GM13977 (cell line): ENCODE measurements at places on chromosomes 12 and 14.

DNA sequence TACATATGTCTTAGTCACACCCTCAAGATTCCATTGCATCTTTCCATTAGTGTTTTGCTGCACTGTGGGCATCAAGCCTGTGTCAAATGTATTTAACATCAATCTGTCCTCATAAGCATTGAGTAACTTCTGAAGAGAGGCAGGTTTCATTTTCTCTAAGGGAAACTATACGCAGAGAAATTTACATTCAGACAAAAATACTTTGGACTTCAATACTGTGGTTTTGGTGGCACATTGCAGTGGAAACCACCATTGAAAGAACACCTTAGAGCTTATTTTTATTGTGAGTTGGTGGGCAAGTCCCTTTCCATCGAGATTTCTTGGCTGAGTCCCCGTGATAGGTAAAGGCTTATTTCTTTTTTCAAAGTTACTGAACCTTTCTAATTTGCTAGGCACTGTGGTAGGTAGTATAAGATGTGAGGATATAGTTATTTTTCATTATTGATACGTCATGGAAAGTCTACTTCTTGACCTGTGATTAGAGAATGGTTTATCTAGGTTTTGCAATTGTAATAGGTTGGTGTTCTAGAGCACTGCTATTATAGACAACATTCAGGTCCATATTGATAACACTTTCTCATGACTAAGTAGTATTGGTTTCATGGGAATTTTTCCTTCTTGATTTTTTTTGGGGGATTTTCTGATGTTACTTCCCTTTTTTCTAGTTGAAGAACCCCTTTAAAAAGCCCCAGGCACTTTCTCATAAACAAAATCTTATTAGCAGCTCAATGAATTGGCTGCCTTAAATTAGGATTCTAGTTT is 81.9 kb downstream of the CFAP54 start:
- peak; percentile 27 for DNase-seq

DNA sequence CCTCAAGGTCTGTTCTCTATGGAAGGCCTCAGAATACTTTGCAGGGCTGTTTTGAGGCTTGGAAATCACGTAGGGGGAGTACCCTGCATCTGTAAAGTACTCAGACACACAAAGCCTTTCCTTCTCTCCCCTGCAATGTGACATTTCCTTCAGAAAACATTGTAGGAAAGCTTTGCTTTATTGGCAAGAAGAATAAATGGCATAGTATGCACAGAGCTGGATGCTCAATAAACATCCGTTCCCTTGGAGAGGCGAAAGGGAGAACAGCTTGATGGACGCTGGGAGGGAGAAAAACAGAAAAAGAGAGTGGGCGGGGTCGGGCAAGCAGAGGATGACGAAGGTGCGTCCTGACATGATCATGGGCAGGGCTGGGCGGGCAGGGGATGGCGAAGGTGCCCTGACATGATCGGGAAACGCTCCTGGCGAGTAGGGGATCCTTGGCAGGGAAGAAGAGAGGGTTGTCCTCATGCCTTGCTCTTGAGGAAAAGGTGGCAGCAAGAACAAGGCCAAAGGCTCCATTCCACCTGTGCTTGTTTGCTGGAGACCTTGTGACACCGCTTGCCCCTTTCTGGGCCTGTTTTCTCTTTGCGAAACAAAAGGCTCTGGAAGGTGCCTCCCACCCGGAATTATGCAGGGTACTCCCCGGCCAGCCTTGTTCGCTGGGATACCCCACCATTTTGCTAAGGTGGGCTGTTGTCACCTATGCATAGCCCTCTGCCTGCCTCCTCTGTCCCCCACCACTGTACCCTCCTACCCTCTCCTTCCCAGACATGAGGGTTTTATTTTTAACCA is 21.1 kb downstream of the IRF2BPL start:
- DNase-seq: no peak

DNA sequence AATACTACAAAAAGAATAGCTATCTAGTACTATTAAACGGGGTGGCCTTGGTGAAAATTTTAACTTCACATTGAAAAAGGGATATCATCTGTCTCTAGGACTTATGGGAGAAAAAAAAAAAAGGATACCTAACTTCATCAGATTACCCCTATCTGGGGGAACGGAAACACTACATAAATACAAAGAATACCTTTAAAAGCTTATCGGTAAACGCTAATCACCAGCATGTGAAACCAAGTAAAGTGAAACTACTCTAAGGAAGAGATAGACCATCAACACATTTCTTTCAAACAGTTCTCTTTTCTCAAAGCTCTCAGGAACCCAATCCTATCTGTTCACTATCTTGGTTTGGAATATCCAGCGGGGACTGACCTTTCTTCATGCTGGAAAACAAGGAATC is 3.5 kb downstream of the KICS2 start:
- DNase-seq: no peak

DNA sequence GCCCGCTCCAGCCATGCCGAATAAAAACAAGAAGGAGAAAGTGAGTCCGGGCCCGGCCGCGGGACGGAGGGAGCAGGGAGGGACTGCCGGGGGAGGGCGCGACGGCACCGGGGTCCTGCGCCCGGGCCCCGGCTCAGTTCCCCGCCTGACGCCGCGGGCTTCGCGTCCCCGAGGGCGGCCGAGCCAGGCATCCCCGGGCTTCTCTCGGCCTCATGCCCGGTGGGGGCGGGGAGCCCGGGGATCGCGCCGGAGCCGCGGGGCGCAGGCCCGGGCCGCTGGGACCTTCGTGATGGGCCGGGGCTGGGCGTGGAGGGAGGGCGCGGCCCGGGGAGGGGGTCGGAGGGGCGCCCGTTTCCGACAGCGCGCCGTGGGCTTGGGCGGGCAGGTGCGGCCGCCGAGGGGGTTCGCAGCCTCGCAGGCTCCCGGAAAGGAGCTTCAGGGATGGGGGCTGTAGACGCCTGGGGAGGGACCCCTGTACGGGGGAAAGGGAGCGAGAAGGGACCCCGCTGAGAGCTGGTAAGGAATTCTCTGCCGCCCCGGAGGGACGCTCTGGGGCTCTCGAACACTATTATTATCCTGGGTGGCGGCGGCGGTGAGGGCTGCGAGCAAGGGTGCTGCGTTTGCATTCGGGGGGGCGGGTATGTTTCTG is 496 bp downstream of the PPP2R5C start:
- DNase-seq: peak; percentile 71

- no peak for DNase-seq
Observed at GRCh38 chr14:92564344-92565039, 50.9 kb downstream of the RIN3 start.
